Activated CD4-positive, alpha-beta memory T cell treated with anti-CD3 and anti-CD28 coated beads, Interleukin-2, amount 10 ng/mL, durations not matched to agents 7 days and 5 days (primary cell): ENCODE measurements at places on chromosomes 2 and 18. TPM values are rescaled to one million over a fixed set of nuclear protein-coding genes. Genes with fewer than 3 reads are reported as not detected.

Gene CFC1
- not detected for total RNA-seq

Gene STEAP3
- not detected for total RNA-seq

Gene GPR45
- not detected for total RNA-seq

Gene REG3A
- total RNA-seq: not detected

Gene DOK6
- total RNA-seq: not detected

Gene MAL
- 202 TPM for total RNA-seq
